Mesendoderm (in vitro differentiated cells): ENCODE measurements at places on chromosomes 6 and 20.

- H3K27ac ChIP-seq = no peak overlapping the region
- no peaks in the 10 kb centered on the region for H3K4me1 ChIP-seq
- H3K36me3 ChIP-seq = no peaks in the 10 kb centered on the region
- no peak for DNase-seq
- no peaks in the 10 kb centered on the region for H3K27me3 ChIP-seq
These were observed 383.6 kb downstream of the BCKDHB start for GRCh38 chr6:80489911-80490635.

- no peaks in the 10 kb centered on the region for H3K27me3 ChIP-seq
- H3K4me1 ChIP-seq = no peaks in the 10 kb centered on the region
- H3K36me3 ChIP-seq = no peaks in the 10 kb centered on the region
- H3K4me3 ChIP-seq = no peak overlapping the region
These were observed 111.0 kb downstream of the EDN1 start for GRCh38 chr6:12401200-12401599.

DNA sequence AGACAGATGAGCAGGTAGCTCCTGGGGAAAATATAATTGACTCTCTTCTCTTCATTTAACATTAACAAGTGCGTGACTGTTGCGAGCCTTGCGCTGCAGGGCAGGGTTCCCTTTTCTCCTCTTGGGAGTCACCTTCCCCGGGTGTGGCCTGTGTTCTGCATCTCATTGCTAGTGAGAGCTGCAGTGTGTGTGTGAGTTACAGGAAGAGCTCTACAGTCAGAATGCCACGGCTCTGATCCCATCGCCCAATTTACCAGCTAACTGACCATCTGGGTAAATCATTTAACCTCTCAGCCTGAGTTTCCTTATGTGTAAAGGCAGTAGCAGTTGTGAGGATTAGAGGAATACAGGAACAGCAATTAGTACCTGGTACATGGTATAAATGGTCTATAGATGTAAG is 106.8 kb upstream of the NUP153 start:
- H3K4me3 ChIP-seq = no peak overlapping the region
- no peak overlapping the region for H3K27ac ChIP-seq
- H3K4me1 ChIP-seq = no peaks in the 10 kb centered on the region

- H3K4me1 ChIP-seq = no peaks in the 10 kb centered on the region
- DNase-seq = peak; percentile 8
- H3K36me3 ChIP-seq = no peaks in the 10 kb centered on the region
These were observed 44.8 kb upstream of the FABP7 start for GRCh38 chr6:122734529-122735395.

GRCh38 chr6:46502486-46503119 is 11.4 kb upstream of the RCAN2 start:
- H3K27ac ChIP-seq = no peak overlapping the region
- no peaks in the 10 kb centered on the region for H3K4me1 ChIP-seq

DNA sequence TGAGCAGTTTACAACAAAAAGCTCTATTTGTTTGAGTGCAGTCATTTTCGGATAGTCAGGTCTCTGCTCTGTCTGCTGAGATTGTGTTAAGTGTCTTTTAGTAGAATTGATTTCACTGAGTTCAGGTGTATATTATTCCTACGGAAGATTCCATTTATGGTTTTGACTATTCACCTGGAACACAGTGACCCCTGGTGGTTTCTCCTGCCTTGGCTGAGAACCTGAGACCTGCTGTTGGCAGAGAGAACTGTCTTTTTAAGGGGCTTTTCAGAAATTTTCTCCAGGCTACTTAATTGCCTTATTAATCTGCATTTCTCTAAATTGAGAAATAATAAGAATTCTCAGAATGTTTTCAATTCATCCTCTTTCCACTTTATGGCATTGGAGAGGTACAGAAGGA is 508.0 kb downstream of the TBC1D32 start:
- DNase-seq = peak; percentile 52
- H3K36me3 ChIP-seq = no peaks in the 10 kb centered on the region
- H3K4me1 ChIP-seq = no peaks in the 10 kb centered on the region
- H3K4me3 ChIP-seq = no peak overlapping the region
- H3K27me3 ChIP-seq = no peaks in the 10 kb centered on the region

DNA sequence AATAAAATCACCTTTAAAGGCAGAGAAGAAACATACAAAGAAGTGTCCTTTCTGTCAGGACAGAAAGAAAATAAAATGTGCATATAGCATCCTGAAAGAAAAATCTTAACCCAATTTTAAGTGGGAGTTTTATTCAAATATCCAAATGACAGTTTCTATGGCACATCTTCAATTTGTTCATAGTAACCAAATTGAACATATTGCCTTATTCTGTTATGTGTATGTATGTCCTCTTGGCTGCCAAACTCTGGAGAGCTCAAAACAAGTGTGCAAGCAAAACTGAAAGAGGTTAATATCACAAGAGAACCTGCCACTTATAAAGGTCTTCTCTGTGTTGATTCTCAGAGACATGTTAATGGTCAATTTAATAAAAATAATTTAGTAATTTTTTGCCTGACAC is 334.7 kb downstream of the BCKDHB start:
- DNase-seq = no peak
- no peaks in the 10 kb centered on the region for H3K4me1 ChIP-seq
- H3K4me3 ChIP-seq = no peak overlapping the region
- H3K27ac ChIP-seq = no peak overlapping the region

DNA sequence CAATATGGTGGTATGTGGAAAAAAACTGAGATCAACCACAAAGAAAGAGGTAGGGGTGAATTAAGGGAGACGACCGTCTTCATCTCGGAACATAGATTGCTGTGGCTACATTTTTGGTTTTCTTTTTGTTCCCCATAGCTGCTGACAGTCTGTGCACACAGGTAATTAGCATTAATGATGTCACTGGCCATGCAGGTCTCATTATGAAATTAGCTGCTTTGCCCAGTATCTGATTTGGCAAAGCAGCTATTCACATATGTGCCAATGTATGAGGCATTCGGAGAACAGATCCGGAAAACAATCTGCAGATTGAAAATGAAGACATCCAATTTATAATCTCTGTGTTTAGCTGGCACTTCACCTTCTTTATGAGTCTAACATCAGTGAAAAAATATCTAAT is 13.1 kb downstream of the NOX3 start:
- H3K4me1 ChIP-seq = peaks cover 2% of the 10 kb centered on the region
- DNase-seq = no peak
- H3K36me3 ChIP-seq = no peaks in the 10 kb centered on the region
- no peak overlapping the region for H3K27ac ChIP-seq

DNA sequence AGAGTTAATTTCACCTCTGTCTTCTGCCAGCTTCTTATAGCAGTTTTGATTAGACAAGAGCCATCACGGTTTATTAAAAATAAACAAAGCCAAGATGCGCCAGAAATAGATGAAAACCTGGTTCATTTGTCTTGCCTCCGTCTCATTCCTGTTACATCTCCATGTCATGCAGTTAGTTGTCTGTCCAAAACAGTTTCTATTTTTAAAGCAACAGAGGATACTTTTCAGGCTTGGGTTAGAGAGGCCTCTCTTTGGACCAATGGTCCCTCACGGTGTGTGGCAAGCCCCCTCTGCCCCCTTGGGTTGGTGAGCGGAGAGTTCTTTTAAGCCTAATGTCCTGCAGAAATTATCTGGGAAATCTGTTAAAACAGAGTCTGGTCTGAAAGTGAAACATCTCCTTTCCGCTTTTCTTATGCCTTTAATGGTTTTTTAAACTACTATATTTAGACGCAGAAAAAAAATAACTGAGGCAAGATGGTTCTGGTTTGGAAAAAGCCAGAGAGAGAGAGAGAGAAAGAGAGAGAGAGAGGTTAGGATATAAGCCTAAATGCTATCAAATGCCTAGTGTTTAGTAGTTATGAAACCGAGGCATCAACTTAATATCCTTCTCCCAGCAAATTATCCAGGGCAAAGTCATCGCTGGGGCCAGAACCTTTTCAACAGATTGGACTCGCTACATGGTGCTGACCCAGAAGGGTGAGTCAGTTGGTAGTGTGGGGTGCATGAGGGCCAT is 64.5 kb downstream of the ZDHHC14 start:
- DNase-seq = no peak
- no peak overlapping the region for H3K4me3 ChIP-seq
- H3K4me1 ChIP-seq = no peaks in the 10 kb centered on the region
- no peaks in the 10 kb centered on the region for H3K27me3 ChIP-seq

GRCh38 chr6:107209406-107210305 is 94.3 kb upstream of the BEND3 start:
- no peak overlapping the region for H3K4me3 ChIP-seq
- H3K27ac ChIP-seq = no peak overlapping the region
- H3K4me1 ChIP-seq = peaks cover 2% of the 10 kb centered on the region
- no peaks in the 10 kb centered on the region for H3K27me3 ChIP-seq

- no peak for DNase-seq
- no peak overlapping the region for H3K27ac ChIP-seq
- no peaks in the 10 kb centered on the region for H3K36me3 ChIP-seq
- H3K4me3 ChIP-seq = no peak overlapping the region
- no peaks in the 10 kb centered on the region for H3K4me1 ChIP-seq
These were observed 11.2 kb upstream of the TAGAP start for GRCh38 chr6:159056003-159056402.

GRCh38 chr6:20839630-20840029 is 305.4 kb downstream of the CDKAL1 start:
- H3K27ac ChIP-seq = no peak overlapping the region
- H3K4me1 ChIP-seq = peaks cover 2% of the 10 kb centered on the region
- peak; percentile 26 for DNase-seq

GRCh38 chr20:57594092-57594951 is 25.9 kb downstream of the ZBP1 start:
- H3K4me3 ChIP-seq = no peak overlapping the region
- peak; percentile 34 for DNase-seq
- no peaks in the 10 kb centered on the region for H3K27me3 ChIP-seq

DNA sequence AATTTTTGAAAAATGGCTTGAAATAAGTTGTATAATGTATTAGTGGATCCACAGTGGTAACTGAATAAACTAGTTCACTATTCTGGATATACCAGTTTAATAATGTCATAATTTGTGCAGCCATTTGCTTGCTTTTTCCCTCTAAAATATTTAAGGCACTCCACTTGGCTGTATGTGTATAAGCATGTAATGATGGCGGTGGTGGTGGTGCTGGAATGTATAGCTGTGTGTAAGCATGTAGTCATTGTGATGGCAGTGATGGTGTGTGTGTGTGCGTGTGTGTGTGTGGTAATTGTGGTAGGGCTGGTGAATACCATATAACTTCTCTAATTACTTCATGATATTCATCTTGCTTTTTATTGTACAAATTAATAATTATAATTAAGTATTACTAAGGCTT is 89.2 kb upstream of the HIVEP1 start:
- no peaks in the 10 kb centered on the region for H3K27me3 ChIP-seq
- no peaks in the 10 kb centered on the region for H3K36me3 ChIP-seq
- DNase-seq = no peak

DNA sequence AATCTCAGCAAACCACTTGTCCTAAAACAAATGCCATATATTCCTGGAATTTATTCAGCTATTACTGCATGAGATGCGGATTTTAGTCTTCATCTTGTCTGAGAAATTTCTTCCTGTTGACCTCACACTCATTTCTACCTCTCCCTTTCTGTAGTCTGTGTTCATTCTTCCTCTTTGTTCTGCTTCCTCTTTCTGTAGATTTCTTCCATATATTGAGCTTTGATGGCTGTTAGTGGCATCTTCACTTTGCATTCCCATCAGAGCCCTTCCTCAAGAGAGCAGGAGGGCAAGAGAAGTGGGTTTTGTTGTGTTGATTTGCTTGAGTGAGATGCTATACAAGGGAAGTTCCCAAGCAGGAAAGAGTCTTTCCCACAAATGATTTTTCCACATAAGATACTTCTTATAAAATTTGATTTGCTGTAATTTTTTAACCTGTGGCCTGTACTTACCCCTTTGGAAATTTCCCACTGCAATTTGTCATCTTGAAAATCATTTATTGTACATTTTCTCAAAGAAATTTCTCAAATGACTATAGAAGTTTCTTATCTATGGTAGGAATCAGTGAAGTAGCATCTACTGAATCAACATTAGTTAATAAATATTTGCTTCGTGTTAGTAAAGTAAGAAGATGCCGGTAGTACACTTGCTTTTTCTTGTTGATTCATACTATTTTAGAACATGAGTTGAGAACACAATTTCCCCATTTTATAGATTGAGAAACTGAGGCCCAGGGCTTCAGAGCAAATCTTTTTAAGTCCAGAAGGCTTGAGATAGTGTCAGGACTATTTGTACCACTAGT is 43.8 kb downstream of the MAP3K4 start:
- DNase-seq = no peak
- H3K27ac ChIP-seq = no peak overlapping the region
- no peak overlapping the region for H3K4me3 ChIP-seq
- no peaks in the 10 kb centered on the region for H3K27me3 ChIP-seq
- H3K4me1 ChIP-seq = no peaks in the 10 kb centered on the region
- no peaks in the 10 kb centered on the region for H3K36me3 ChIP-seq

GRCh38 chr6:109093732-109094415 is 772 bp downstream of the SESN1 start:
- peak overlapping the region; percentile 61 for H3K4me3 ChIP-seq
- H3K27me3 ChIP-seq = no peaks in the 10 kb centered on the region
- no peak overlapping the region for H3K27ac ChIP-seq

DNA sequence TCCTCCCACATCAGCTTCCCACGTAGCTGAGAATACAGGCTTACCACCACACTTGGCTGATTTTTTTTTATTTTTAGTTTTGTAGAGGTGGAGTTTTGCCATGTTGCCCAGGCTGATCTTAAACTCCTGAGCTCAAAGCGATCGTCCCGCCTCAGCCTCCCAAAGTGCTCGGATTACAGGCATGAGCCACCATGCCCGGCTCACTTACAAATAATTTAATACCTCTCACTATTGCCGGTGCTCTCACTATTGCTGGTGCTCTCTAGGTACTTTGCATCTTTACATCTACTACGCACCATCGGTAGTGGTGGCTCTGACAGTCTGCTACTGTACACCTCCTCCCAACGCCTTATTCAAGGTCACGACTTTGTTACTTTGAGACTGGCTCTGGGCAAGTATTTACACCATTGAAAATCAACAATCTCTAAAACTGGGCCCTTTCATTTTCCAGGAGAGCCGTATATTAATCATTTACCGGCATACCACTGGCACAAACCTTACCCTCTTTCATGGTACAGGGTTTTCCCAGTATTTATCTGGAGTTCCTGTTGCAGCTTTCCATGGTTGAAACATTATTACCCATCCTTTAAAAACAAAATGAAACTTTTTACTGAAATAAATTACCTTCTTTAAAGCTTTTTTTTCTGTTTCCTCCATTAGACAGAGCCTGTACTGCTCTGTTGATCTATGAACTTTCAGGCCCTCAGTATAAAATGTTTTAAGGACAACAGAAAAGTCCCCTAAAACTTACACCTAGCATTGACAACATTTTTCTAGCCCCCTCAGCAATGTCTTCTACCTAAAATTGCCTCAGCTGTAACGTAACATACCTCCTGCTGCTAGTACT is 259.6 kb upstream of the PLCB4 start:
- H3K27ac ChIP-seq = no peak overlapping the region
- H3K36me3 ChIP-seq = no peaks in the 10 kb centered on the region
- no peak for DNase-seq
- peaks cover 8% of the 10 kb centered on the region for H3K4me1 ChIP-seq

- H3K4me1 ChIP-seq = peaks cover 3% of the 10 kb centered on the region
- peak; percentile 32 for DNase-seq
- no peaks in the 10 kb centered on the region for H3K36me3 ChIP-seq
These were observed 65.9 kb downstream of the PREX1 start for GRCh38 chr20:48761874-48762273.
